ENCODE measurements at places on chromosomes 2 and 18.

DNA sequence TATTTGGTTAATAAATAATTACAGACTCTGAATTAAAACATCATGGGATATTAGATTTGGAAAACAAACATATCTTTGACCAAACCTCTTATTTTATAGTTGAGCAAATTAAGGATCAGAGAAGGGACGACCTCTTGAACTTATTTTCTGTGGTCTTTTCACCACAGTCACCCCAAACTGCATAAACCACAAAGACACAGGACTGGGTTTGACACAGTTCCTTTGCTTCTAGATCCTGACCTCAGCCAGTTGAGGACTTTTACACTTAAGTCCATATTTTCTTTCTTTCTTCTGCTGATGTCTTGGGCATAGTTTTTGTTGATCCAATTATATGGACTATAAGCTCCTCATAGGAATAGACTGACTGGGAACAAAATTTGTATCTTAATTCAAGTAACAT is 234.0 kb upstream of the SLC14A2 start:
- DNase-seq, result no peak

DNA sequence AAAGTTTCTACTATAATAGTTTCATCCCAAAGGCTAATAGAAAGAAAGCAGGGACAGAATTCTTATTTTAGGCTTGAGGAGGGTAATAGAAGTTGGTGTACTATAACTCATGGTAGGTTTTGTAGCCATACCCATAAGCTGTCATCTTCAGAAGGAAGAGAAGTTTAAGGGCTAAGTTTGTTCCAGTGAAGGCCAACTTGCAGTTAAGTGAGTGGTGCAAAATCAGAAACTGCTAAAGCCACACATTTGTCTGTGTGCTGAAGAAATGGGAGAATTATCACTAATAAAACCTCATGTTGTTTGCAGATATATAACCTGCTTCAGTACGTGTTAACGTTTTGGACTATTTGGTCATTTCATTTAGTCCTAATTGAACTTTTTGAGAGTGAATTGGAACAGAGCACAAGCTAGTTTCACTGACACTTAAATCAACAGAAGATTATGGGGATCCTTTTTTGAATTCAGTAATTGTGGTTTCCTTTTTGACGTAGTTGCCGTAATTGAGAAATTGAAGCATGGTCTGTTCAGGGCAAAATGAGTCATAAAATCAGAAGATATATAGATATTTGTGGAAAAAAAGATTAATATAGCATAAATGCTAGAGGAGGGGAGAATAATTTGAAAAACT is 69.1 kb downstream of the PHLPP1 start:
- DNase-seq, result no peak

GRCh38 chr2:54287532-54287931 is 31.5 kb upstream of the TSPYL6 start:
- no peak for DNase-seq

DNA sequence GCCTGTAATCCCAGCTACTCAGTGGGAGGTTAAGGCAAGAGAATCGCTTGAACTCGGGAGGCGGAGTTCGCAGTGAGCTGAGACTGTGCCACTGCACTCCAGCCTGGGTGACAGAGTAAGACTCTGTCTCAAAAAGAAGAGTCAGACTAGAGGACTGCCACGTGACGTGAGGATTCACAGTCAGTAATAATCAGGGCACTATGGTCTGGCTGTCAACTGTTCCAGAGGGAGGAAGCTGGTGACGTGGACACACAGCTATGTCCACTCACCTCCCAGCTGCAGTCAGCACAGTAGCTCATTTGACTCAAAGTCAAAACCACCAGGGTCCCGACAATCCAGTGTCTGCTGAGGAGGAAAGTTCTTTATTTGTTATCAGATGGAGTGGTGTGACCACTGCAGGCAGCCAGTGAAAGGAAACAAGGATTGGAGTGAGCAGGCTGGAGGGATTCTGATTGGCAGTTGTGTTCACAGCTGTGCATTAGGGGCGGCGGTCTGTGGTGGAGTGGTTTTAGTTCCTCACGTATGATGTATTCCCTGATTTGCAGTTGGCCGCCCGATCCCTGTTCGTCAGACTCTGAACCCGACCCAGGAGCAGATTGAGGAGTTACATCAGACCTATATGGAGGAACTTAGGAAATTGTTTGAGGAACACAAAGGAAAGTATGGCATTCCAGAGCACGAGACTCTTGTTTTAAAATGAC is 37.9 kb downstream of the MOGAT1 start:
- DNase-seq, result peak; percentile 66

DNA sequence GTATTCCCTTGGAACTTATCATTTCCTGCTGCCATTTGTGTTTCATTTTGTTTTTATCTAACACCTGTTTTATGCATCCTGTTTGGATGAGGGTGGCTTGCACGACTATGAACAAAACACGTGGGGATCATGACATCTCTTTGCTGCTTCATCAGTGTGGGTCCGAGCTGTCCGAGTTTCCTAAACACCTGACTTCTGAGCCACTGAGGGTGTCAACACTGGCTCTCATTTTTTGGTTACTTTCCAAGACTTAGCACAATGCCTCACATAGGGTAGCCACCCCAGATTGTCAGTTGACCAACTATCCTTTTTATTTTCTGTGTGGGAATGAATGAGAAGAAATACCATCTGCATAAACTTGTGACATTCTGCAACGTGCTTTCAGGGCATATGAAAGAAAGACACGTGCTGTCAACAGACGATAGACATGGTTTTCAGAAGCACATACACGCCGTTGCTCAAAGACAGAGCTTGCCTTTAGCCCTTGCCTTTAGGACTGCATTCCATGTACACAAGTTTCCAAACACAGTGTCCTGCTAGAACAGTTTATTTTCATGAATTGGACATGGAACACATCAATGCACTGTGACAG is 166.7 kb downstream of the MYT1L start:
- no peak for DNase-seq

DNA sequence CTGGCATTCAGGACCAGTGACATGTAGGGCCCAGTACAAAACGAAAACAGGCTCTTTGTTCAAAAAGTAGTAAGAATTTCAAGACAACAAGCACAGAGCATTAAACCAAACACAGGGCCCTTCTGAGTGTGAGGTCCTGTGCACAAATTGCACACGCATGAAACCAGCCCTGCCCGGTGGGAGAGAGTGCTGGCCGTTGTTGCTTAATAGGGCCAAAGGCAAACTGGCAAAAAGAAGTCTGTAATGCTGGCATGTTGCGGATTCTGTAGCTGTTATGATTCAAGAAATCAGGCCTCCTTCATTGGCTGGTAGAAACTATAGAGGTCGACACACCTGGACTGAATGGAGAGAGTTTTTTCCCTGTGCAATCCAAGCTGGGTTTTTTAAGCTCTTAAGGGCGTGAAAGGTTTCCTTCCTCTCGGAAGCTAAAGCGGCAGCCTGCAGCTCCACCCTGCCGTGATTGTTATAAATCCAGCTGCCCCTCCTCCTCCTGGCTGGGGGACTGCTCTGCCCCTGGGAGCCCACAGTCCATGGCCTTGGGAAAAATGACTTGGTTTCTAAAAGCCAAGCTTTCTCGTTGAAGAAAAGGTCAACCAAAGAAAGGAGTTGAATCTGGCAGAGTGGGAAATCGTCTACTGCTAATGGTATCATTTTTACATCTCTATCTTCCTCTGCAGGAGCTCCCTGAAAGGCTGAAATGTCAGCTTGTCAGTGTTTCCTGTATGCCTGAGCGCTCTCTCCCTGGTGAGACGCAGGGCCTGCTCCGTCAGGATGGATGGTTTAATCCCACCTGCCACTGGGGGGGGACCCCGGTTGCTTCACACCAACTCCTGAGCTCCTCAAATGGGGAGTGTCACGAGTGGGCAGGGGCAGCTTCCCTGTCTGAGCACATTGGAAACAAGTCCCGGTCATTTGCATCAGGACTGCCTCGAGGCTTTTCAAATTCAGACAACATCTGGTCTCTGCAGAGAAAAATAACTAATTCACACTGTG is 143.6 kb downstream of the ALPK2 start:
- no peak for DNase-seq

- DNase-seq, result no peak
Measured at GRCh38 chr18:77088963-77089722, 43.4 kb downstream of the MBP start.

DNA sequence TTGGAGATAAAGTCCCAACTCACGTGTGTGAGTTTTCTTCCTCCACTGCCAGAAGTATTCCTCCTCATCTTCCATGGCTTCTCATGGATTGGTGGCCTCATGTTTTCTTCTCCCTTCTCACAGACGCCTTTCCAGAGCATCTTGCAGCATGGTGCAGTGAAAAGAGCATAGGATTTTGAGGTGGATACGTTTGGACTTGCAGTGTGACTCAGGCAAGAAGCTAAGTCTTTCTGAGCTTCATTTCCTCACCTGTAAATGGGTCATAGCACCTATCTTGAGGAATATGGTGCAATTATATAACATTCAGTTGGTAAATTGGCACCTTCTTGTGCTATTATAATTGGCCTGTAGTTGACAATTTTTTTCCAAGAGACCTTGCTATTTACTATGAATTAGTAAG is 247.6 kb downstream of the RDH14 start:
- no peak for DNase-seq

DNA sequence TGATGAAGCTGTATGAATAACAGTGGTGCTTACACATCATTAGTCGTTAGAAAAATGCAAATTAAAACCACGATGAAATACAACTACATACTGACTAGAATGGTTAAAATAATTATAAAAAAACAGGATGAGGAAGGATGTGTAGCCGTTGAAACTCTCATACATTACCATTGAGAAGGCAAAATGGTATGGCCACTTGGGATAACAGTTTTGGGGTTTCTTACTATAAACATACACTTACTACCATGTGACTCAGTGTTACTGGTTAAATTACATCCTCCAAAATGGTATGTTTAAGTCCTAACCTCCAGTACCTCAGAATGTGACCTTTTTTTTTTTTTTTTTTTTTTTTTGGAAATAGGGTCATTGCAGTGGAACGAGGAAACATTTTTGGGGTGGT is 58.4 kb downstream of the UBE2E3 start:
- DNase-seq, result no peak

GRCh38 chr2:56684327-56684726 is 500.5 kb downstream of the CCDC85A start:
- no peak for DNase-seq

DNA sequence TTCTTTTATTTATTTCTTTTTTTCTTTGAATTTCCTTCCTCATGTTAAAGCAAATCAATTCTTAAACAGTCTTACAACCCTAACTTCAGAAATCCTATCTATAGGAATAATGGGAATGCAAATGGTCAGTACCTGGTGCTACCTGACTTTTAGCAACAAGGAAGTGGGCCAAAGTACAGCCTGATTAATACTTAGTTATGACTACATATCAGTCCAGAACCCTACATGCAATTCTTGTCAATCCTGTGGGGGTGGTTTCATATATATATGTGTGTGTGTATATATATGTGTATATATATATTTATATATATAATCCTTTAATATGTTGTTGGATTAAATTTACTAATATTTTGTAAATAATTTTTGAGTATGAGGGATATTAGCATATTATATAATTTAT is 14.8 kb upstream of the TRAPPC8 start:
- DNase-seq, result no peak

- DNase-seq, result peak; percentile 3
Measured at GRCh38 chr18:53458268-53458667, 766.2 kb downstream of the MBD2 start.

- no peak for DNase-seq
Measured at GRCh38 chr18:28152754-28153153, 24.2 kb downstream of the CDH2 start.

DNA sequence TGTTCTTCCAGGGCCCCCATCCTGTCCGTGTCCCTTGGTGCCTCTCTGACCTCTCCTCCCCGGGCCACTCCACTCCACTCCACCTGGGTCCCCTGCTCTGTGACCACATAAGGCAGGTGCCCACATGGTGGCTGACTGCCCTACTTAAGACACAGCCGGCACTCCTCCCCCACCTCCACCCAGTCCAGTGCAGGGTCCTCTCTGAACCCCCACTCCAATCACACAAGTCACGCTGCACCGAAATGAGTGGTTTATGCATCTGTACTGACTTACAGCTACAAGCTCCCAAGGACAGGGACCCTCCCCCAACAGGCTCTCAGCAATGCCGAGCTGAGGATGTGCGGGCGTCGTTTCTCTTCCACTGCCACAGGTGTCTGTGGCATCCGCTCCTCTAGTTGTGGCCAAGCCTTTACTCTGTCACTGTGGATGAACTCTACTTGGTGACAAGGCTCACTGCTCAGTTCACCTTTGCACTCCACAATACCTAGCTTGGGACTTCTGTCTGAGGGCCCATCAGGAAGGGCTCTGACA is 48.3 kb downstream of the TFCP2L1 start:
- DNase-seq, result no peak

All from NCI-H524 (cell line).